ENCODE measurements at places on chromosomes 7 and 10.

DNA sequence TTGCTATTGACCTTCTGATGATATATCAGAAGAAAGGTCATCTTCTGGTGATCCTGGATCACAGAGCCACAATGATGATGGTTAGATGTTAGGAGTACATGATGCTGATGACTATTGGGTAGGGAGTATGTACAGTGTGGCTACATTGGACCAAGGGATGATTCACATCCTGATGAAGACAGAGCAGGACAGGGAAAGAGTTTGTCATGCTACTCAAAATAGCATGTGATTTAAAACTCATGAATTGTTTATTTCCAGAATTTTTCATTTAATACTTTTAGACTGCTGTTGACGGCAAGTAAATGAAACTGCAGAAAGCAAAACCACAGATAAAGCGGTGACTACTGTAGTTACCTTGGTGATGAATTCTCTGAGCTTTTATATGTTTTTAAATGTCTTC lies 397.3 kb downstream of the PPP1R3A start:
- DNase-seq = no peak

DNA sequence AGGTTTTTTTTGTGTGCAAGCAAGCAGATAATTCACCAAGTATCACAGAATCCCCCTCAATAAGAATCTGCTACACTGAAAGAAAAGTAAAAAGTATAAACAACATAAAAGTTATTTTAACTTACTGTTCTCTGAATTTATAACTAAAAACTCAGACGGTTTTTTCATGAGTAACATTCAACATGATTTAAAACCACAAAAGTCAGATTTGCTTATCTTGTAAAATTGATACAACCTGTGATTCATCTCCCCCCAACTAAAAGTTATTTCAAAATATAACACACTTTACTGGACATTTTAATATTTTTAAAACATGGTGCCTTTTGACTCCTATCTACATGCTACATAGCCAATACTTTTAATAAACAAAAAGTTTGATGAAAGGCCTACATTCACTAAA lies 32.8 kb downstream of the TSPAN12 start:
- no peak for DNase-seq

DNA sequence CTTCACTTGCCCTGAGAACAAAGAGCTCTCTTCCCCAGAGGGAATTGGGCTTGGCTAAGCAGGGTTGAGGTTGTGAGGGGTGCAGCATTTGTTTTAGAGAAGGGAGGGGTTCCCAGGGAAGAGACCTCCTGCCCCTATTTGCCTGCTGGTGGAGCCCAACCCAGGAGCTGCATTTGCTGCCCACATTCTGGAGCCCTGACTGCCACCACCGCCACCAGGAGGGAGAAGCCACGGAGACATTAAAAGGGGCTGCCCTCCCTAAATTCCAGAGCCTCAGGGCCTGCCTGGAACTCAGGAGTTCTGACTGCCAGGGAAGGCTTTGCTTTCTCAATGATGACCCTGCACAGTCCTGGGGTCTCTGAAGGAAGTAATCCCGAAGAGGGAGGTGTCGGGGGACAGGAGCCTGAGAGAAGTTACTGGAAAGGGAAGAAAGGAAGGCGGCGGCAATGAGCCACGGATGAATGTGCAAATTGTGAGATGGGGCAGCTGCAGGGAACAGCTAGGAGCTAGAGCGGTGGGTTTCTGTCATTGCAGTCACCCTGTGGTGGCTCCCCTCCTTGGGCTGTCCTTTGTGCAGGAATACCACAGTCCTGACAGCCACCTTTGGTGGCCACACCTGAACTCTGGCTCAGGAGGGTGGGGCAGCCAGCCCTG lies 51.3 kb downstream of the NEURL1 start:
- DNase-seq = no peak

GRCh38 chr7:47153576-47153975 lies 428.3 kb downstream of the TNS3 start:
- no peak for DNase-seq

- DNase-seq = no peak
These were observed 5.4 kb upstream of the HERPUD2 start for GRCh38 chr7:35700333-35700732.

- peak; percentile 23 for DNase-seq
These were observed 104.0 kb downstream of the SLIT1 start for GRCh38 chr10:97081621-97082235.

- no peak for DNase-seq
These were observed 40.6 kb upstream of the PITRM1 start for GRCh38 chr10:3213208-3213607.

- DNase-seq = no peak
These were observed 114.9 kb downstream of the BUB3 start for GRCh38 chr10:123269017-123269552.

- no peak for DNase-seq
These were observed 24.0 kb downstream of the HYCC1 start for GRCh38 chr7:22989643-22990587.

- no peak for DNase-seq
These were observed 567.6 kb downstream of the GRM8 start for GRCh38 chr7:126685018-126685573.

GRCh38 chr10:78515038-78515872 lies 481.6 kb downstream of the RPS24 start:
- DNase-seq = no peak

- DNase-seq = peak; percentile 30
These were observed 32.8 kb downstream of the NOD1 start for GRCh38 chr7:30445770-30446169.

DNA sequence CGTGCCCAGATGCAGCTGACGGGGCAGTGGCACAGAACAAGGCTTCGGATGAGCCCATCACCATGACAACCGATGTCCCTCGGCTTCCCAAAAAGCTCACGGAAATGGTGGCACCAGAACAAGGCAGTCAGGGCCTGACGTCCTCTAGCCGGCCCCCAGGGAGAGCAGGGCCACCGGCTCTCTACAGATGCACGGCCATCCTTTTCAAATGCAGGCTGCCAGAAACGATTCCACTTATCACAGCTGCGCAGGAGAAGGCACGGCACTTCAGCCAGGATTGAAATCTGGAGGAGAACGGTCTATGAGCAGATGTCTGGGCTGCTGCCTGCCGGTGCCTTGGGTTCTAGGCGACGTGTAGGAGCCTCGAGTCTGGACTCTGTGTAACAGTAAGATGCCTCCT lies 223.8 kb downstream of the ZMYND11 start:
- no peak for DNase-seq

GRCh38 chr7:43612599-43613589 lies 30.0 kb downstream of the STK17A start:
- DNase-seq = no peak

GRCh38 chr10:84541289-84541637 lies 212.9 kb downstream of the CCSER2 start:
- DNase-seq = no peak

- DNase-seq = no peak
These were observed 85.8 kb downstream of the ZNF92 start for GRCh38 chr7:65459438-65459837.

- DNase-seq = no peak
These were observed 6.9 kb upstream of the AOC1 start for GRCh38 chr7:150845421-150845861.

GRCh38 chr10:126006906-126007305 lies 110.5 kb downstream of the FANK1 start:
- DNase-seq = no peak

GRCh38 chr10:66931340-66931948 lies 5.6 kb downstream of the LRRTM3 start:
- no peak for DNase-seq

GRCh38 chr7:1248916-1249581 lies 16.4 kb downstream of the UNCX start:
- no peak for DNase-seq

GRCh38 chr7:48414011-48414732 lies 242.9 kb downstream of the ABCA13 start:
- DNase-seq = no peak

DNA sequence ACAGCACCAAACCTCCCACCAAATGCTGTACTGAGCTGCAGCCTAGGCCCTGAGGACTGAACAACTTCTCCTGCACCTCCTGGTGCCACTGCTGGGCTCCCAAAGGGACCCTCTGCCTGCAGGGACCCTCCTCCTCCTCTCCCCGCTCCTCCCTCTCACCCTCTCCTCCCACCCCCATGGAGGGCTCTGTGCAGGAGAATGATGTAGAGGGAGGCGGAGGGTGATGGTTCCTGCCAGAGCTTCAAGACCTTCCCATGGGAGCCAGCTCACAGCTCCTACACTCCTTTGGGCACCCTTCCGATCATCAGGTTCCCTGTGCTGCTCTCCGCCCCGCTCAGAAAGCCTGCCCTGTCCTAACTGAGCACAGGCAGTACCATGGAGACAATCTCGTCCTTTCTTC lies 97.7 kb downstream of the PRKAG2 start:
- DNase-seq = no peak

DNA sequence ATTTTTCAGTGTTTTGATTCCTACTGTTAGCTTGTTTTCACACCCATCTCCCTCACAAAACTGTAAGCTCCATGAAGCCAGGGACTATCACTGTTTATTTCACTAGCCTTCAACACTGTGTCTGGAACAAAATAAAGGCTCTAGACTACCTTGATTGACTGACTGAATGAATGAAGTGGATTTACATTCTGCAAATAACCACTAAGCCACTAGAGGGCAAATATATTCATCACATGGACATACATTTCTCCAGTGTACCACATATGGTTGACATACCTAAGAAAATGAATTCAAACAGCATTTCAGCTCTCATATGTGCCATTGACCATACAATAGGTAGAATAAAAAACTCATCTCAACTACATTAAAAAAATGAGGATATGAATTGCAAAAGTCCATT lies 185.9 kb downstream of the RAB11FIP2 start:
- no peak for DNase-seq

DNA sequence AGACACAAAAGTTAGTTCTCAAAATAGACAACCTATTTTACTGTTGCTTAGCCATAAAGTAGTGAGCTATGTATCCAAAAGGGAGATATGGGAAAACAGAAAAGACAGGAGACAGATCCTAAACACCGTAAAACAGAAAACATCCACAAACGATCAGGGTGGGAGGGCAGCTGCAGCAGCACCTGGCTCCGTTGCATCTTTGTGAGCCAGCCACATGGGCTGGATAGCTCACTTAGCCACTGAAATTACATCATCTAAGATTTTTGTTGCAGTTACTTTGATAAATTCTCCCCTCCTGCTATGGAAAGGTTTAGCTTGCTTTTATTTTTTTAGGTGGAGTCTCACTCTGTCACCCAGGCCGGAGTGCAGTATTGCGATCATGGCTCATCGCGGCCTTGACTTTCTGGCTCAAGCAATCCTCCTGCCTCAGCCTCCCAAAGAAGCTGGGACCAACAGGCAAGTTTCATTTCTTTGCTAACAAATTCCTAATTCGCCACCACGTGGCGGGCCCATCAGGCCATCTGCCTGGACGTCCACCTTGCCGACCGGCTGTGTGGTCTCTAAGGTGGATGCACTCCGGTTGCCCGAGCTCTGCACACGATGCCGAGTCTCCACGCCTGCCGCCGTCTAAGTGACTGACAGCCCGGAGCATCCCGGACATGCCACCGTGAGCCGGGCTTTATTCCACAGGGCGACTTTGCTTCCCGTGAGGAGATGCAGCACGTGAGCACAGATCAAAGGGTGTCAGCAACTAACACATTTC lies 159.8 kb downstream of the DIP2C start:
- DNase-seq = no peak

- no peak for DNase-seq
These were observed 2.0 kb upstream of the AKR1B15 start for GRCh38 chr7:134546955-134547354.

- DNase-seq = no peak
These were observed 1.8 kb downstream of the A1CF start for GRCh38 chr10:50883629-50884028.

GRCh38 chr7:89813081-89813480 lies 341.2 kb upstream of the STEAP1 start:
- no peak for DNase-seq

DNA sequence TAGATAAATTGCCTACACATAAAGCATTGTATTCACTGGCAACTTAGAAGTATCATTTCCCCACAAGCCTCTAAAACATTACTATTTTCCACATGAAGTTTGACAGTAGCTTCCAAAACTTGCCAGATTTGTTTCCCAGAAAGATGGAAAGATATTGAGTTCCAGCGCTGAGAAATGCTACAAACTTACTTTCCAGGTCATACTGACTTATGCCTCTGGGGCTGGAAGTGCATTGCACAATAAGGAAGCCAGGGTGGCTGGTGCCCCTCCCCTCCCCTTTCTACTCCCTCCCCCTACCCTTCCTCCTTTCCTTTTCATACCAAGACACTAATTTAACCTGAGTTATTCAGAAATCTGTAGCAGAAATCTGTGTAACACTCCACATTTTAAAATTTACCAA lies 212.6 kb downstream of the WDR37 start:
- no peak for DNase-seq

GRCh38 chr10:112000466-112000865 lies 183.1 kb downstream of the GPAM start:
- DNase-seq = no peak

GRCh38 chr7:124171068-124171467 lies 138.2 kb upstream of the TMEM229A start:
- no peak for DNase-seq
